Stimulated activated CD4-positive, alpha-beta T cell treated with anti-CD3 and anti-CD28 coated beads, Interleukin-2, amount 100 ng/mL, for 24 hours (primary cell): ENCODE measurements at places on chromosomes 13 and 19.

- DNase-seq, result no peak
Observed at GRCh38 chr13:112733661-112734379, 44.0 kb downstream of the ATP11A start.

DNA sequence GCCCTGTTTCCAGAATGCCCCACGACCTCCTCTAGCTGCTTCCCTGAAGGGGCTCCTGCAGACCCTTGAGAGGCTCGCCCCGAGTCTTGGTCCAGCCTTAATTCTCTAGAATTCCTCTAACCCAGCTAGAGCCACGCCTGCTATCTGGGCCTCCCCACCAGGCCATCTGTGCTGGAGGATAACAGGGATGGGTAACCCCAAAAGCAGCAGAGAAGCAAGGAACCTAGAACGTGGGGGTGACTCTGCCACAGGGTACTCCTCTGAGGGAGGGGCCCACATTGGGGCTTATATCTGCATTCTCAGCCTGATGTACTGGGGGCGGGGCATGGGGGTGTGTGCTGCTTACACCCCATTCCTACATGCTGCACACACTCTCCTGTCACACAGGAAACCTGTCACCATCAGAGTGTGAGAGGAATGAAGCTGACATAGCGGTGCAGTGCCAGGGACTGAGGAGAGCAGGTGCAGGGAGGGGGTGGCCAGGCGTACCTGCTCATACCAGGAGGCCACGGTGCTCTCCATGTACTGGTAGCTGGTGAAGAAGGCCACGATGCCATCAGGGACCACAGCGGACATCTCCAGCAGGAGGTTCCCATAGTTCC, 13.8 kb downstream of the KLC3 start:
- DNase-seq, result no peak

- DNase-seq, result no peak
Observed at GRCh38 chr13:112998521-112999280, 29.7 kb downstream of the MCF2L start.

DNA sequence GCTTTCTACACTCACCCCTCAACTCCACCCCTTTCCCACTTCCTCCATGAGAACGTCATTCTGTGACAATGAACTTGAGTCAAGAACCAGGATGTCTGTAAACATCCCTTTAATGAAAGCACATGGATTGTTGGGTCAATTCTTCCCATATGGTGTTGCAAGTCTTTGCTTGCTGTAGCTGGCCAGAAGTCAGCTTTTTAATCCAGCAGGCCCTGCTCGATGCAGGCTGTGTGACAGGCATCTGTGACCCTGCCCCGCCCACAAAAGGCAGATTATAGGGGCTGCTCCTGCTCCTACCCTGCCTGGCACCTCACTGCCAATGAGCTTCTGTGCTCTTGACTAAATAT, 78.0 kb downstream of the STARD13 start:
- DNase-seq, result no peak

- no peak for DNase-seq
Observed at GRCh38 chr13:109400624-109401257, 385.6 kb downstream of the IRS2 start.

DNA sequence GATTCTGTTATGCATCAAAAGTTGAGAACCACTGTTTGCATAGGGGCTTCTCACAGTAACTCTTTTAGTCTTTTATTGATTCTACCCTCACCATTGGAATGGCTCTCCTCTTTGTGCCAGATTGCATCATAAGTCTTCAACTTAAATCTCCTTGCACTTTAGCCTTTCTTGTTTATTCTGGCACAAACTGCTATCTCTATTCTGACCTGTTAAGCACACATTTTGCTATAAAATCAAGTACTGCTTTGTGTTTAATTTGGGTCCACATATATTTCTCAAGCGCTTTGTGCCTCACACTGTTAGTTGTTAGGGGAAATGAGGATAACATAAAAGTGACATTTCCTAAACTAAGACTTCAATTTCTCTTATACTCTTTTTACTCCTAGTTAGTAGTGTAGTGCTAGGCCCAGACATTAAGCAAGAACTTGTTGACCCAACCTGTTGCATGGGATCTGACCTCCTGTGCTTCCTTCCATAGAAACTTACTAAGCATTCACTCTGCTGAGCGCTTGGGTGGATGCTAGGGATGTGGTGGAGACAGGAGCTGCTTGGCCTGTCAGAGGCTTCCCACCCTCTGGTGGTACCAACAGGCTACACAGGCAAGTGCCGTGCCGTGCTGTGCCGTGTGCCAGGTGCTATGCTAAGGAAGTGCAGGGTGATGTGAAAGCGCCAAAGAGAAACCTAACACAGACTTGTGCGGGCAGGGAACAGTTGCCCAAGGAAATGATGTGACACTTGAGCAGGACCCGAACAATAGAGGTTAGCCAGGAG, 1.2 kb downstream of the UTP14C start:
- DNase-seq, result no peak

DNA sequence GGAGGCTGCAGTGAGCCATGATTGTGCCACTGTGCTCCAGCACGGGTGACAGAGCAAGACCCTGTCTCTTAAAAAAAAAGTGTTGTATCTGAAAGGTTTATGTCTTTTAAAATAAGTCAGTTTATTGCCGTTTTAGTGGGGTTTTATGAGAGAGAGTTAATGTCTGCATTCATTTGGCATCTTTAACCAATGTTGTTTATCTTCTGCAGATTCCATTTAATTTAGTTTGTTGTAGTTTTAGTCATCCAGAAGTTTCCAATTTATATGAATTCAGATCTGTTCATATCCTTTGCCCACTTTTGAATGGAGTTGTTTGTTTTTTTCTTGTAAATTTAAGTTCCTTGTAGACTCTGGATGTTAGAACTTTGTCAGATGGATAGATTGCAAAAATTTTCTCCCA, 36.7 kb upstream of the LPAR6 start:
- no peak for DNase-seq

- DNase-seq, result no peak
Observed at GRCh38 chr19:6833166-6833790, 54.1 kb upstream of the ADGRE1 start.

- peak; percentile 43 for DNase-seq
Observed at GRCh38 chr13:38872693-38873092, 117.9 kb downstream of the STOML3 start.

- DNase-seq, result peak; percentile 62
Observed at GRCh38 chr19:11560404-11561051, 1.5 kb upstream of the ELOF1 start.

DNA sequence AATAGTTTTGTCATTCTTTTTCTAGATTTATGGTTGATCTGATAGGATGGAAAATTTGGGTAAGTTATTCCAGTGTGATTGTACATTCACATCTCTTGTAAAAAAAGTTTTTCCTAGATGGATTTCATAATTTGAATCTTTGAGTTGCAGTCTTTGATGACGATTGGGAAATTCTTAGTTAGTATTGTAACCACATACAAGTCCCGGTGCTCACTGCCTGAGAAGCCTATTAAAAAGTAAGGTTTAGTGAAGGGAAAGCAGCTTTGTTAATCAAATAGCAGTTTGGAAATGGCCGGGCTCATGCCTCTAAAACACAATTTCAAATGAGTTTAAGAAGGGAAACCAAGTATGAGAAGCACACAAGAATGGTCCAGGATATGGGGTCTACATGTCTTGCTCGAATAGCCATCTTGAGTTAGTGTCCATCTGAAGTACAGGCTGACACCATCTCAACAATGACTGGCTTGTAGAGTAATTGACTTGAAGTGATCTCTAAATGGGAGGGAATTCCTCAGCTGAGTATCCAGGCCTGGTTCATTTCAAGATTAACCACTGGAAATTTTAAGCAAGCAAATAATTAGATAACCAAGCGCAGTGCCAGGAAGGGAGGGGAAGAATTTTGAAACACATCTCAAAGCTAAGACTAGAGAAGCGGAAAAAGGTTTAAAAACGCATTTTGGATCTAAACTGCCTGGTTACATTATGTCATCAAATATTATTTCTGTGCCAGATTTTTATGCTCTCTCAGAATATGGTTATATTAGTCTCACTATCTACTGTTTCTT, 1145.6 kb upstream of the MIR17HG start:
- no peak for DNase-seq

- peak; percentile 2 for DNase-seq
Observed at GRCh38 chr13:20398459-20398858, 127.2 kb downstream of the CRYL1 start.

- DNase-seq, result no peak
Observed at GRCh38 chr19:11295180-11295579, 780 bp upstream of the TSPAN16 start.

GRCh38 chr19:50328873-50329145, 368 bp downstream of the KCNC3 start:
- no peak for DNase-seq

- DNase-seq, result no peak
Observed at GRCh38 chr19:35140207-35140961, 1.8 kb downstream of the FXYD1 start.

DNA sequence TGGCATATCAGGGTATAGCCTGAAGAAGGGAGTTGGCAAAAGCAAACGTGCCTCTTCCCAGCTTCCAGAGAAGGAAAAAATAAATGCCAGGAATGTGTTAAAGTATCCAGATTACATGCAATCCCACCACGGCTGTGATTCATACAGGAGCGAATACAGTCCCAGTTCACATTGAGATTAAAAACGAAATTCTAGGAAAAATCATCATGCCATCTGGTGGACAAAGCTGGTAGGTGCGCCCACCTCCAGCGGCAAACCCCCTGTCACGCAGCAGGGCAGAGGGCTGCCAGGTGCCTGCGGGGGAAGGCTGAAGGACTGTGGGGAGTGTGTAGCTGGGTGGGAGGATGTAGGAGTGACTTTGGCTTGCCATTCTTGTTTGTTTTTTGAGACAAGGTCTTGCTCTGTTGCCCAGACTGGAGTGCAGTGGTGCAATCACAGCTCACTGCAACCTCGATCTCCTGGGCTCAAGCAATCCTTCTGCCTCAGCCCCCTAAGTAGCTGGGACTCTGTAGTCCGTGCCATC, 6.4 kb upstream of the DMWD start:
- DNase-seq, result peak; percentile 69

DNA sequence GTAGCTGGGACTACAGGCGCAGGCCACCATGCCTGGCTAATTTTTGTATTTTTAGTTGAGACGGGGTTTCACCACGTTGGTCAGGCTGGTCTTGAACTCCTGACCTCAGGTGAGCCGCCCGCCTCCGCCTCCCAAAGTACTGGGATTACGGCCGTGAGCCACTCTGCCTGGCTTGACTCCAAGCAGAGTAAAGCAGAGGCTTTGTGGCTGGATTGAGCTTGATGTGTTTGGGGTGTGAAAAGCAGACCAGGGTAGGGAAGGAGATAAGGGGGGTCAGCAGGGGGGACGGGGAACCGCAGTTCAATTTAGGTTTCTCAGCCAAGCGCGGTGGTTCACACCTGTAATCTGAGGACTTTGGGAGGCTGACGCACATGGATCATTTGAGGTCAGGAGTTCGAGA, 4.2 kb upstream of the CLPP start:
- DNase-seq, result no peak

- peak; percentile 53 for DNase-seq
Observed at GRCh38 chr19:55082020-55082851, 6.6 kb downstream of the EPS8L1 start.

DNA sequence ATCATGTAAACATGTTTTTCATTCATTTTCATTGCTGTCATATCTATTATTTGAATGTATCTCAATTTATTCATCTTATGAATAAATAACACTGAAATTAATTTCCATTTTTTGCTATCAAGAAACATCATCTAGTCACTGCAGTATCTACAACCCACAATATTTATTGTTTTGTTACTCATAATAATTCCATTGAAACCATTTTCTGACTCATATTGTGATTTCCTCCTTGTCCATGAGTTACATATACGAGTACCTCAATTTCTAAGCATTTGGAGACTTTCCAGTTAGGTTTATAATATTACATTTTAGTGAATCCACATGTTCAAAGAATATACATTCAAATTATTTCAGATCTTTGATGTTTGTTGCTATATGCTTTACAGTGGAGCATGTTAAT, 1524.0 kb downstream of the SLITRK1 start:
- DNase-seq, result no peak

DNA sequence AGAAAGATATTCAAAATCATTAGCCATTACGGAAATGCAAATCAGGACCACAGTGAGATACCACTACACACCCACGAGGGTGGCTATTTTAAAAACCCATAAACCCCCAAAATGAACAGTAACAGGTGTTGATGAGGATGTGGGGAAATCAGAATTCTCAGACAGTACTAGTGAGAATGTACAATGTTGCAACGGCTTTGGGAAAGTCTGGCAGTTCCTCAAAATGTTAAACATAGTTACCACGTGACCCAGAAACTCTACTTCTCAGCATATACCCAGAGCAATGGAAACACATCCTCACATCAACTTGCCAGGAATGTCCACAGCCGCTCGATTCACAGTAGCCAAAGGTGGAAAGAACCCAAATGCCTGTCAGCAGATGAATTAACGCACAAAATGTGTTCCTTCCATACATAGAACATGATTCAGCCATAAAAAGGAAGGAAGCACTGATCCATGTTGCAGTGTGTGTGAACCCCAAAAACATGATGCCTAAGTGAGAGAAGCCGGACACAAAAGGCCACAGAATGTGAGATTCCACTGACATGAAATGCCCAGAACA, 7.0 kb downstream of the PLVAP start:
- no peak for DNase-seq

DNA sequence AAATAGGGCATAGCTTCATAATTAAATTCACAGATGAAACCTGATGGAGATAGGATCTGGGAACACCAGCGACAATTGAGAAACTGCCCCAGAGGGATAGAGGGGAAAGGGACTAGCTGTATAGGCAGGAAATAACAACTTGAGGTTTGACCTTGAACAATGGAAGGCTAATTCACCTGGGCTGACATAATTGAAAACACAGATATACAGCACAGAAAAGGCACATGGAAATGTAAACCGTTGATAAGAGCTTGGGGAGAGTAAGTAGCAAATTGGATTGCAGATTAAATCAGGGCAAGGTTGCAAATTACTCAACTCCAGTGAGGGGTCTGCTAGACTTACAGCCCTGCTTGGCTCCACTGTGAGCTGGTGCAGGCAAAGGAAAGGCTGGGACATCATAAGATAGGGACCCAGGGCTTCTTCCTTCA, 246.7 kb downstream of the DLEU7 start:
- no peak for DNase-seq

DNA sequence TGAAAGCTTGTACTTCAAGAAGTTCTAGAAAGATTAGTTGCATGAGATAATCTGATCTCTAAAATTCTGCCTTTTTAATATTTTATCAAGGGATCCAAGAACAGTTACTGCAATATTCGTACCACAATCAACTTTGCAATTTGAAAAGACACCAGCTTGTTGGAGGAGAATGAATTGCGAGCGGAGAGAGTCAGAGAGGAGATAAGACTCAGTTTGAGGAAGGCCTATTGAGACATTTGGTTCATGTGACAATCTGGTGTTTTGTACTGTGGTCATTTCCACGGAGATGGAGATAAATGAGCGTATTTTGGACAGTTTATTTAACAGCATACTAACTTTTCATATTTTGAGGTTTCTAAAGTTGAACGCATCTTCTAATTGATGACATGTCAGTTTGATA, 1276.0 kb downstream of the EFNB2 start:
- no peak for DNase-seq

- DNase-seq, result no peak
Observed at GRCh38 chr13:59494151-59494550, 669.6 kb downstream of the DIAPH3 start.

- DNase-seq, result no peak
Observed at GRCh38 chr13:113554333-113554700, 30.2 kb upstream of the TFDP1 start.

- no peak for DNase-seq
Observed at GRCh38 chr19:29745253-29745652, 30.2 kb upstream of the C19orf12 start.

GRCh38 chr19:34269968-34270621, 15.7 kb downstream of the GARRE1 start:
- DNase-seq, result peak; percentile 57

GRCh38 chr19:16627193-16627927, 644 bp downstream of the MED26 start:
- peak; percentile 10 for DNase-seq
